Esophagus squamous epithelium (tissue), 5 donors: ENCODE measurements at places on chromosomes 13 and 19.

DNA sequence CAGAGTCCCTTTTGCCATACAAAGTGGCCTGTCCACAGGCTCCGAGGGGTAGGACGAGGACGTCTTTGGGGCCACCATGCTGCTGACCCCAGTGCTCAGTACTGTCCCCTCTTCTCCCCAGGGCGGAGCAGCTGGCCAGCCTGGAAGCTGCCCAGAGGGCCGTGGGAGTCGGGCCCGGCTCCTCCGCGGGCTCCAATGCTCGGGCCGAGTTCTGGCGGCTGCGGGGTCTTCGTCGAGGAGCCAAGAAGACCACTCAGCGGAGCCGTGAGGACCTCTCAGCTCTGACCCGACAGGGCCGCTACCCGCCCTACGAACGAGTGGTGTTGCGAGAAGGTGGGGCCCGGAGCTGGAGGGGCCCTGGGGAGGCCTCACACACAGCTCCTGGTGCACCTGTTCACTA is 21.1 kb downstream of the APBA3 start:
- DNase-seq = no peak

DNA sequence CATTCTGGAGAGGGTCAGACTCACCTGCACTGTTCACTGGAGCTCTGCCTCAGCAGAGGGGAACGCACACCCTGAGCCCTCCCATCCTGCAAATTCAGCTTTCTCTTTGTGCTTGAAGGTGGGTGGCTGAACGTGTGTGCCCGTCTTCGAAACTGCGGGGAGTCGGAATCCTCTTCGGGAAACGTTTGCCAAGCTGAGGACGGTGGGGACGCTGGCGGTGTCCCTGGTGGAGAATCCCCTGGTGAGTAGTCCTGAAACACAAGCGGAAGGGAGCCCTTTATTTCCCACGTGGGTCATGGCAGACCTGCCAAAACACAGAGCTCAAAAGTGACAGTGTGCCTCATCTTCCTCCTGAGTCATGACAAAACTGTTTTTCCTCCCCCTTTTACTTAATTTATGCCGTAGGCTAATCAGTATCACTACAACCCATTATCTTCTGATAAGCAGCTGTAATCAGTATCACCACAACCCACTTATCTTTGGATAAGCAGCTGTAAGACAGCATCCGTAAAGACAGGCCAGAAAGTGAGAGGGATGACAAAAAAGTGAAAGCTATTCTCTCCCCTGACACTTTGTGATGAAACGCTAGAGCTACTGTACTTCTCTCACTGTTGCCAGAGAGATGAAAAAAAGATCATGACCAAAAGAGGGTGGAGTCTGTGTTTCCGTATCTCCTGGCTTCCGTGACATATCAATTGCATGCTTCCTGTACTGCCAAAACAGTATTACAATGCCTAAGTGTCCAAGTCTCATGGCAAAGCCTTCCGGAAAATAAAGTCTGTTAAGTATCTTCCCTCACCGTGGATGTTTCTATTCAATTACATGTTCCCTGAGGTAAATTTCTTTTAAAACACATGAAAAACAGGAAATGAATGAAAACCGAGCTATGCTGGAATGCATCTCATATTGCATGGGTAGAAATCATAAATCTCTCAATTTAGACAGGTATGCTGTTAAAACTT is 155.5 kb downstream of the TBC1D4 start:
- DNase-seq = no peak

GRCh38 chr13:111845621-111846351 is 221.2 kb upstream of the SOX1 start:
- DNase-seq = no peak

GRCh38 chr13:21326155-21327031 is 132.7 kb downstream of the ZDHHC20 start:
- DNase-seq = no peak

DNA sequence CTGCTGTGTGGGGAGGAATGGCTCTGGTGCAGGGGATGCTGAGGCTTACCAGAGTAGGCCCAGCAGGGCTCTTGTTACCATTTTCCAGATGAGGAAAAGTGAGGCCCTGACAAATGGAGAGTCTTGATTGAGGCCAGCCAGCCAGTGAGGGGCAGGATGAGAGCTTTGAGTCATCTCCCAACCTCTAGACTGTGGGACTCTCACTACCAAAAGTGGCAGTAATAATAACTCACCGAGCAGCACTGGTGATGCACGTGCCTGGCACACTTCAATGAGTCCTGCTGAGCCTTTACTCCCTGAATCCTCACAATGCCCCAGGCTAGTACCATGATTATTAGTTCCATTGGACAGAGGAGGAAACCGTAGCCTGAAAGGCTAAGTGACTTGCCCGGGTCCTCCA is 7.8 kb downstream of the CIC start:
- DNase-seq = no peak

DNA sequence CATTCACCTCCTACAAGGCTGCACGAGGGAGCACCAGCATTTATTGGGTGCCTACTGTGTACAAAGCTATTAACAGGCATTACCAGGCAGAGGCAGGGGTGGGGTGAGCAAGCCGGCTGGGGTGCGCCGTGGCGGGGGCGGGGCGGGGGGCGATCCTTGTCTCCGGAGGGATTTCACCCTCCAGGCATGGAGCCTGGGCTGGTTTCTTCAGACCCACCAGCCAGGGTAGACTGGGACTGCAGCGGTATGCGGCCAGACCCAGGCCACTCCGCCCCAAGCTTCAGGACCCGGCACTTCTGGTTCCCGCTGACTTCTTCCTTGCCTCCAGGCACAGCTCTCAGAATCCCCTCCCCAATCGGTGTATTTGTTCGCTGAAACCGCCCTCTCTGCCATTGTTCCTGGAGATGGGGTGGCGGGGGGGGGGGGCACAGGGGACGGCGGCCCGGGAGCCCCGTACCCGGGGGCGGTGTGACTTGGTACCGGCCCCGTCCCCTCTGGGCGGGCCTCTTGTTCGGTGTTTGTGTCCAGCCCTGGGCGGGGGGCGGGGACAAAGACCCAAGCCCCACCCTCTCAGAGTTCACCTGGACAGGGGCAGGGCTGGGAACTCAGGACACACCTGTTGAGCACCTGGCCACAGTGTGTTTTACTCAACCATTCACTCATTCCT is 14.4 kb downstream of the TJP3 start:
- DNase-seq = no peak

GRCh38 chr13:28751175-28751960 is 32.6 kb upstream of the SLC46A3 start:
- DNase-seq = no peak

GRCh38 chr13:61664801-61665705 is 249.4 kb upstream of the PCDH20 start:
- no peak for DNase-seq

DNA sequence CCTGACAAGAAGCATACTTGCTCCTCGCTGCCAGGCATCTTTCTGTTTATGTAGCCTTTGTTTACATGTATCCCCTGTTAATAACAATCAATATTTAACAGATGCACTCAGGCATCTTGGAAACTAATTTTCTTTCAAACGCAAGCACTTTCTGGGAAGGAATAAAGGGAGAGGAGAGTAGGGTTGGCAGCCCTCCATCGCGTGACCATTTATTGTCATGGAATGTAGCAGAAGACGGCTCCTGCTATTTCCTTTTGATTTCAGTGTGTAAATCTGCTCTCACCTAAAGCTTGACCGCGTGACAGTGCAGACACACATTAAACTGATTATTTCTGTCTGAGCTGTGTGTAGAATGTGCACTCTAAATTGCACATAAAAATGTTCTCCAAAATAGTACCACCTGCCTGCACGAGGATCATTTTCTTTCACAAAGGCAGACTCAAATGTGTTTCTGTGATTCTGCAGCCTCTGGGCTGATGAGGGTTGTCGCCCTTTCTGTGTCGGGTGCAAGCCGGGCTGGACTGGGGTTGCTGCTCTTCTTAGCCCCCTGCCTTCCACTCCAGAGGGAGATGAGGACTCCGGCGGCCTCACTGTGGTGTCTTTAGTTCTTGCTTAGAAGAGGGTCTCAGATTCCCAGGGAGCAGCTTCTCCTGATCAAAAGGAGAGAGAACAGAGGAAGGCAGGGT is 223.5 kb upstream of the MAB21L1 start:
- no peak for DNase-seq

DNA sequence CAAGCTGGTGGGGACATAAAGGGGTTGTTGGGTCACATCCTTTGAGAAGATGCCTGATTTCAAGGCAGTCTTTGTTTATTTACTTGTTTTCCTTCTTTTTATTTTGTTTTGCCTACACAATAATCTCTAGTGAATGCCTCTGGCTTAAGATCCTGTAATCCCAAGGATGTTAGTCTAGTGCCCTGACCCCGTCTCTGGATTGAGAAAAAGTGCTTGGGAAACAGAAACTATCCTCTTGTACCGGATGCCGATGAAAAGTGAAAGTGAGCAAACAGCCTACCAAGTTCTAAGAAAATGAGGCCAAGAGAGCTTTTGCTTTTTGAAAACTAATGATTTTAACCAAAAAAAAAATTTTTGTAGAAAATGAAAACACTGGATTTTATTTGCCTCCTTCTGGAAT is 42.1 kb upstream of the C1QTNF9 start:
- no peak for DNase-seq

- DNase-seq = no peak
Observed at GRCh38 chr13:54633456-54633855, 1604.8 kb downstream of the OLFM4 start.

DNA sequence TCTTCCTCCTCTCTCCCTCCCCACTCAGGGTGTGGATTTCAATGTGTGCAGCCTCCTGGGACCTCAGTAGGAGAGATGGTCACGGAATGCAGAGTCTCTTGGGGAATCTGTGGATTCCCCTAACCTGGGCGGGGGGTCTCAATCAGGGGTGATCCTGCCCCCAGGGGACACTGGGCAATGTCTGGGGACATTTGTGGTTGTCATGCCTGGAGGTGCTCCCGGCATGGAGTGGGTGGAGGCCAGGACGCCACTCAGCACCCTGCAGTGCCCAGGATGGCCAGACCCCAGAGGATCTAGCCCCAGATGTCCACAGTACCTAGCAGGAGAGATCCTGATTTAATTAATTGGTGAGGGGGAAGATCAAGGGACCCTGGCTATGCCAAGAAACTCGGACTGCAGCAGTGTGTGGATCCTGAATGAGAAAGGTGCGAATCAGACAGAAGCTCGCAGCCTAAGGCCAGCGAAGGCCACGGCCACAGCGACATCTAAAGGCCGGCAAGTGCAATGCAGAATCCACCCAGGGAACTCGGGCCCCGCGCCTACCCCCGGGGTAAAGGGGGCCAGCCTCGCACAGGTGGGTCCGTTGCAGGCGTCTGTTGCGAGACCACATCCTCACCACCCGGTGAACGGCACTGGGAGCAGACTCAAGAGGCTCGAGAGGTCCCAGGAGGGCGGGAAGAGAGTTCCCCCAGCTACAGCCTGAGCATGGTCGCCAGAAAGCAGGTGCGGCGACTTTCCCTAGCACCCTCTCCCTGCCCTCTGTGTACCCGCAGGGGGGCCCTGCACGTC is 88.8 kb downstream of the GNG7 start:
- DNase-seq = no peak

DNA sequence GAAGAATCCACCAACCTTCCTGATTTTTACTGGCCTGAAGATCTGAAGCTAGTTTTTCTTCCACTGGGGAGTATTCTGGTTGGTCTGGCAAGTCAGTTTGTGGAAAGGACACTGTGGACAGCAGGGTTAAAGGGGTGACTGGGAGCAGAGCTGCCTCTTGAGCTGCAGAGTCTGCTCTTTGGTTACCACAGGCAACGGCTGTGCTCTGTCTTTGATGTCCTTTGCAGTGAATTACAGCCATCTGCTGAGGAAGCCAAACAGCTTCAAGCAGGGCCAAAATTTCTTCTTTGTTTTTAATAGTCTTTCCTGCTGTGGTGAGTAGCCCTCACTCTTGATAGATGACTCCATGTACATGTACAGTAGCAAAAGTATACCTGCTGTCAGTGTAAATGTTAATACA is 75.7 kb downstream of the ZNF100 start:
- no peak for DNase-seq

GRCh38 chr13:49418206-49418605 is 25.7 kb downstream of the CAB39L start:
- DNase-seq = no peak

DNA sequence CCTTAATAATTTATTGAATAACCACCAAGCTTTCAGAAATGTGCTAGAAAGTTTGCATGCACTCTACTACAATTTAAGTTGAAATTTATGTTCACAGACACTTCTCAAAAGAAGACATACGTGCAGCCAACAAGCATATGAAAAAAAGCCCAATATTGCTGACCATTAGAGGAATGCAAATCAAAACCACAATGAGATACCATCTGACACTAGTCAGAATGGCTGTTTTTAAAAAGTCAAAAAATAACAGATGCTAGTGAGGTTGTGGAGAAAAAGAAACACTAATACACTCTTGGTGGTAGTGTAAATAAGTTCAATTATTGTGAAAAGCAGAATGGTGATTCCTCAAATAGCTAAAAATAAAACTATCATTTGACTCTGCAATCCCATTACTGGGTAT is 308.8 kb upstream of the PCDH9 start:
- no peak for DNase-seq

DNA sequence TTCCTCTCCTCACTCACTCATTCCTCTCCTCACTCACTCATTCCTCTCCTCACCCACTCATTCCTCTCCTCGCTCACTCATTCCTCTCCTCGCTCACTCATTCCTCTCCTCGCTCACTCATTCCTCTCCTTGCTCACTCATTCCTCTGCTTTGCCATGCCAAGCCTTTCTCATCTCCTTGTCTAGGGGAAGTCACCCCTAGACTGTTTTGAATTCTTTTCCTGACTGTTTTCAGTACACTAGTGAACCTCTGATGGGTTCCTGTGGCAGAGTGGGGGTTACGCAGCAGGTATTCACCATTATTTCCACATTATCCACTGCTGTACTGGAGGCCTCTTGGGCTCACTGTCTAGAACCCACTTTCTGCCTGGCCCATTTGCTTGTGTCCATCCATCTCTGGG is 1.2 kb downstream of the CYP4F8 start:
- no peak for DNase-seq

DNA sequence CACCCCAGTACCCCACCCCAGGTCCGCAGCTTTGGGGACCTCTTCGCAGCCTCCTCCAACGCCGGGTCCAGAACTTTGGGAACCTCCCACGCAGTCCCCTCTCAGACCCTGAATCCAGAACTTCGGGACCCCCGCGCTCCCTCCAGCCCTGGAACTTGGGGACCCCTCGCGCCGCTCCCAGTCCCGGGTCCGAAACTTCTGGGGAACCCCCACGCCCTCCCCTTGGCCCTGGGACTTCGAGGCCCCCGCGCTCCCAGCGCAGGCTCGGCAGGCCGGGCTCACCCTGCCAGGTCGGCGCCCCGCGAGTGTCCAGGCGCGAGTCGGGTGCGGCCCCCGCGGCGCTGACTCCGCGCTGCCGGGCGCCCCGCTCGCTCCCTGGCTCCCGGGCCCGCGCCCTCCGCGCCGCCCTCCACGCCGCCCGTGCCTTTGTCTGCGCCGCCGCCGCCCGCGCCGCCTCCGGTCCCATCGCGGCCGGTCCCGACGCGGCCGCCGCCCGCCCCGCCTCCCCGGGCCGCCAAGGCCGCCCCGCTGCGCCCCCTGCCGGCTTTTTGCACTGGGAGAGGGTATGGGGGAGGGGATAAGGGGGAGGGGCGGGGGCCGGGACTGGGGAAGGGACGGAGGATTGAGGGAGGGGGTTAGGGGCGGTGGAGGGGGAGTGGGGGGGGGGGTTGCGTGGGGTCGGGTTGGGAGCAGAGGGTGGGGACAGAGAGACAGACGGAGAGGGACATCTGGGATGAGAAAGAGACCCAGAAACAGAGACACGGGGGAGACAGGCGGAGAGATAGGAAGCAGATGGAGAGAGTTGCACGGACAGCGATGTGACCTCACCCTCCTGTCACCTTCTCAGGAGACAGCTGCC is at the start of gene HOMER3:
TSS of gene HOMER3 (minus strand) at position 449 of the 859 bp plus-strand sequence. CDS start 2,235 bp downstream, outside the sequence.
- no peak for DNase-seq
